Psoas muscle (tissue), 8 donors: ENCODE measurements at places on chromosomes 6 and 20.

DNA sequence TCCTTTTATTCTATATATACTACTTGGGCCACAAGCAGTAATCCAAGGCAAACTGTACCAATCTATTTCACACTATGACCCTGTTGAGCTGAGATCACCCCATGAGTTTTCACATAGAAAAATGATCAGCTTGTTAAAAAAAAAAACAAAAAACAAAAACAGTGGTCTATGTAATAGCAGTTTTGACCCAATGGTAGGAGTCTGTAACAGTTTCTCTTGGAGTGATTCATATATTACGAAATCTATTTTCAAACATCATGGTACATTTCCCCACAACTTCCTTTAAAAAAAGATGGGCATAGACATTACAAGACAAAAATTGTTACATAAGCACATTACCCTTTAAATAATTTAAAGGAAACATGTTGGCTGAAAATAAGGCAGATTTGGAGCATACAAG lies 78.1 kb downstream of the PRSS35 start:
- no peak for DNase-seq

- DNase-seq = no peak
Measured at GRCh38 chr6:146928503-146928902, 275.7 kb upstream of the STXBP5 start.

DNA sequence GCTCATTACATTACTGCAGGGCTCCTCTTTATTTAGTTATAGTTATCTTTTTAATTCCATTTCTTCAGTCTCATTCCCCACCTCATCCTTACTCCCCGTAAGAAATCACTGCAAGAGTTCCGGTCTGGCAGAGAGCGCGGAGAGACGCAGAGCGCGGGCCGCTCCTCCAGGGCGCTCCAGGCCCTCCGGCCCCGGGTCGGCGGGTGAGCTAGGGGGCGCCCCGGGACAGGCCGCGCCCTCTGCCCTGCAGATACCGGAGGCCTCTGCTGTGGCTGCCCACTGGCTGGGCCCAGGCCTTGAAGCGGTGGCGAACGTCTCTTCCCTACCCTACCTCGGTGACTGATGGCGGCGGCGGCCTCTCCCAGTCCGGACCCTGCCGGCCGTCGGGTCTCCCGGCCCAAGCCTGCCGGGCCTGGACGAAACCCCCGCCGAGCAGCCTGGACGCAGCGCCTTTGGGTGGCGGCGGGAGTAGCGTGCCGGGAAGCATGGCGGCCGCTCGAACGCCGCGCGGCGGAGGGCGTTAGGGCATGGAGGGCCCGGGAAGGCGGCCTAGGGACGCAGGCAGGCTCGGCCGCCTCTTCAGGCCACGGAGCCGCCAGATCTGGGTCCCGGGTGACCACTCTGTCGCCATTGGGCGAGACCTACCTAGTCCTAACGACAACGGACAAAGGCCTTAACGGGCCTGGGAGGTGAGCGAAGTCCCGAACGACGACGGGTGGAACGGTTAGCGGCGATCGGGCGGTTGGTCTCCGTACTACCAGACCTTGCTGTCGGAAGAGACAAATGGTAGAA lies 16.4 kb upstream of the HMGN4 start:
- DNase-seq = peak; percentile 89

DNA sequence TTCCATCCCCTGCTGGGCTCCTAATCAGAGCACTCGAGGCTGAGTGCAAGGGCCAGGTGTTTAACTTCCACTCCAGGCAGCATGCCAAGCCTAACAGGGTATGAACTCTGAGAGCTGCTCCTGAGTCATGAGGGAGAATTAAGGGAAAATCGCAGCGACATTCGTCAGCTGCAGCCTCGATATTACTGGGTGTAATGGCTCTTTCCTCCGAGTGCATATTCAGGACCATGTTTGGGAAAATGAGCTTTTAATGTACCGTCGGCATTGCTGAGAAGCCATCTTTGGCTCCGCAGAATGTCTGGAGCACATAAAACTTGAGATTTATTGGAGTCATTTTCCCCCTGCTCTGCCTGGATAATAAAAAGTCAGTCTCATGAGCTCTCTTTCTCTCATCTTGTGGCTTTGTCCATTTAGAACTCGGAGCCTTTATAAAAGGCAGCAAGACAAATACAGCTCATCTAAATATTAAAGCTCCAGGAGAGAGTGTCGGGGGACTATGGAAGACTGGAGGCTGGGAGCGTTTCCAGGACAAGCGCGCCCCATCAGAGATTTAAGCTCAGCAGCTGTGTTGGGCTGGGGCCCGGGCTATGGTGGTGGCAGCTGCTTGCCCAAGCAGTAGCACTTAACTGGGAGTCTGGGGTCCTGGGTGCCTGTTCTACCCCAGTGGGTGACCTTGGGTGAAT lies 103.7 kb downstream of the TOX2 start:
- DNase-seq = no peak

DNA sequence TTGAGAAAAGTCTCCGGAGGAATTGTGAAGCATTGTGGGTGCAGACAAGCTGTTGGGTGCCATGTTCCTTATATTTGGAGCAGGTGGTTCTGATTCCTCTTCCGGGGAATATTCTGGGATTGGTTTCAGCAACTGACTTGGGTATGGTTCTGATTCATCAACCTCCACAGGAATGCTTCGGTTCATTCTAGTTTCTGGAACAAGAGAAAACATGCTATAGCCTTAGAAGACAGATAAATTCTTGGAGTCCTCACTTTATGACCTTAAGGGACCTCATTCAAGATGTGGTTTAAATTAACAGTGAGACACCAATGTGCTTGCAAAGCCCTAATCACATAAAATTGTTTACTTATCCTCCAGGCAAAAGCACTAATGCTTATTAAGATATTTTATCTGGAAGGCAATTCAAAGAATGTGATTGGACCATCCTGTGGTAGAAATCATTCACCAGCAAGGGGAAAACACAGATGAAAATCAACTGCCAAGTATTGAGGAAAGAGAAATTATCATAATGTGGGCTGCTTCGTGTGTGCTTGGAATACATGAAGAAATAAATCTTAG lies 13.7 kb downstream of the TRAF3IP2 start:
- no peak for DNase-seq

DNA sequence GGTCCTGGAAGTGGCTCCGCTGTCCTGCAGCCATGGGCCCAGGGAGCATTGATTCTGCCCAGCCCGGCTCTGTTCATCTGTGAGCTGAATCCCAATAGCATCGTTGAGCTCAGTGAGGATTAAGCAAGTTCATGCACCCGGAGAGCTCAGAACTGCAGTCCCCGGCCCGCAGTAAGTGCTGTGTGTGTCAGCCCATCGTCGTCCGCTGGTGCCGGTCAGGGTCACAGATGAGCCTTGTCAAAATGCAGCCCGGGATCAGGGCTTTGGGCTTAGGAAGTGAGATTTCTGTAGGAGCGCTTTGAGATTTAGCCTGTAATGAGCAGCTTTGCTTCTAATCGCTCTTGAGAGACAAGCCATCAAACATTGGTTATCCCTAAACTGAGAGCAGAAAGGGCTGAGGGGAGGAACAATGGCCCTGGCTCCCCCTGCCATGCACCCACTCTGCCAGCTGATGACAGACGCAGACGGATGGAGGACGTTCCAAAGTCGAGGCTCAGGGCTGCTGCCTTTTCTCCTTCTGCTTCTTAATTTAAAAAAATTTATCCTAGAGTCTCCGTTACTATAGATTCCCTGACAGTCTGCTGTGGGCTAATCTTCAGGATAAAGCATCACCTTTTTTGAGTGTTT lies 25.6 kb upstream of the SULF2 start:
- DNase-seq = no peak

GRCh38 chr6:26330859-26331217 lies 34.2 kb upstream of the BTN3A2 start:
- no peak for DNase-seq

GRCh38 chr6:159887146-159887545 lies 3.6 kb upstream of the MAS1 start:
- no peak for DNase-seq

GRCh38 chr6:74048387-74048786 lies 352.4 kb downstream of the CD109 start:
- DNase-seq = no peak

DNA sequence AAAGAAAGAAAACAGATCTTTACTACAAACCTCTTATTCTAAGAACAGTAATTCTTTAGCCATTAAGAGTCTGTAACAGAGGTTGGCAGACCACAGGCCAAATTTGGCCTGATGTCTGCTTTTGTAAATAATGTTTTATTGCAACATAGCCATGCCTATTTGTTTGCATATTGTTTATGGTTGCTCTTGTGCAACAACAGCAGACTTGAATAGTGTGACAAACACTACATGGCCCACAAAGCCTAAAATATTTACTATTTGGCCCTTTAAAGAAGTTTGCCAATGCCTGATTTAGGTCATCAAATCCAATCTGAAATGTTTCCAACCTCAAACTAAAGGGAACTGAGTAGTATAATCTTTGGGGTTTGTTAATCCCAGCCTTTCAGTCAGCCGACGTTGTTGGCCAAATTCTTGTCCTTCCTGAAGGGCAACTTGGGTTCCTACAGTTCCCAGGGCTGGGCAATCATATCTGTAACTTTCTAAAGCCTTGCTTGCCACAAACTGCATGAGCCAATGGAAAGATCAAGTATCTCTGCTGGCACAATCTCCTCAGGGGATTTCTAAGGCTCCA lies 33.9 kb upstream of the TBC1D20 start:
- DNase-seq = no peak

GRCh38 chr20:64083378-64083803 lies 807 bp downstream of the LKAAEAR1 start:
- peak; percentile 82 for DNase-seq

DNA sequence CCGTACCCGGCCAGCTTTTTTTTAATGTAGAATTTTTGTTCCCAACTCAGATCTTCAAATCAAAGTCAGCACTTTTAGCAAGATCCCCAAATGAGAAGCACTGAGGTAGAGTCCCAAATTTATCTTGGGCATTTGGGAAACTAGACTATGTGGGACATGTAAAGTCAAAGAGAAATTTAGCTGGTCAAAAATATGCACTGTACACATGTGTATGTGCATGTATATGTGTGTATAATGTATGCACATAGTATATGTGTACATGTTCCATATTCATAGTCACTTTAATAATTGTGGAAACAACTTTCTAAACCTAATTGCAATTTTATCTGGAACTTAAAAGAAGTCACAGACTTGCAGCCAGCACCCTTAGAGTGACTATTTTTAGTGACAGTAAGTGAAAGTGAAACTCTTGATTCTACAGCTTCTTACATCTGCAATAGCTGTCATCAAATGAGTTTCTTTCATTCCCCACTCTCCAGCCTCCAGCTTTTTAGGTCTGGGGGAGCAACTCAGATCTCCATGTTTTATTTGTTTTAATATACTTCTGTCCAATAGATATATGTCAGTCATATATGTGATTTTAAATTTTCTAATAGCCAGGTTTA lies 53.6 kb downstream of the CDC40 start:
- DNase-seq = no peak

DNA sequence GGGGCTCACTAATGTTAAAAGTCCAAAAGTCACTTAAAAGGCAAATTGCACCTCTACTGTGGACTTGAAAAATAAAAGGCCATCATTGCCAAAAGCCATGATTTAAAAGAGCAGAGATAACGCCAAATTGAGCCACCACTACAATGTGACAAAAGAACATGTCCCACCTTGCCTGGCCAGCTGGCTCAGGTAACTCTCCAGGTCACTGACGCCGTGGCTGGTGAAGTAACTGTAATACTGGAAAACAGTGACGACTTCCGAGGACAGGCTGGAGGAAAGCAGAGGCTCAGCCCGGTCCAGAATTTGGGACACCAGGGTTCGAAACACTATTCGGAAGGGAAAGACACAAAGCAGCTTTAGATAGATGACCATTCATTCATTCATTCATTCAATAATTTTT lies 29.3 kb upstream of the ARMH2 start:
- DNase-seq = no peak

DNA sequence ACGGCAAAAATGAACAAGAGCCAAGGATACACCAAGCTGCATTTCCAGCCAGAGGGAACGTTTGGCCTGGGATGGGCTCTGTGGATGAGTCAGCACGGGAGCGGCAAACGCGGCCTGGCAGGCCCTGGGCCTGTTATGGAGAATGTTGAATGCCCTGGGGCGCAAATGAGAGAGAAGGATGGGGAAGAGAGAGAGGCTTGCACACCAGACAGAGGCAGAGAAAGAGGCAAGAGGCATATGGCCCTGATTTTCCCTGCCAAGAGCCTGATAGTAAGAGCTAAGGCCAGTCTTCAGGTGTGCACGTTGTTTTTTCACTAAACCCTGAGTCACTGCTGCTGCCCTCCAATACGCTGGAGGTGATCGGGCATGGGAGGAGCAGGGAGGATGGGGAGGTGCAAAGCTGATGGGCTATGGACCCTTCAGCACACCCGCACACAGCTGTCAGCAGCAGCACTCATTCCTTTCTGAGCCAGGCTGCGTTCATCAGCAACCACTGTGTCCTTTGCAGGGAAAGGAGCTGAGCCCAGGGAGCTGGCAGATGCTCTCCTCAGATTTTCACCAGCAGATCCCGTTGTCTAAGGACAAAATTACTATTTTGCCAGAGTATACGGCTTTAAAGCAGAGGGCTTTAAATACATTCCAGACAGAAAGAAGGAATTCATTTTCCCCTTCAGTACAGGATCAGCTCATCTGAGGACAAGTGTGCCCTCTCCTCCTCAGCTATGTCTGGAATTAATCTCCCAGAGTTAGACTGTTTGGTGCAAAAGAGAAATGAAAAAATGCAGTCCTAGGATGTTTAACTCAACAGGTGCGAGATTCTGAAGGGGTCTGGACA lies 61.7 kb upstream of the SLC22A23 start:
- peak; percentile 56 for DNase-seq

- no peak for DNase-seq
Measured at GRCh38 chr6:122180132-122180531, 219.3 kb upstream of the HSF2 start.

DNA sequence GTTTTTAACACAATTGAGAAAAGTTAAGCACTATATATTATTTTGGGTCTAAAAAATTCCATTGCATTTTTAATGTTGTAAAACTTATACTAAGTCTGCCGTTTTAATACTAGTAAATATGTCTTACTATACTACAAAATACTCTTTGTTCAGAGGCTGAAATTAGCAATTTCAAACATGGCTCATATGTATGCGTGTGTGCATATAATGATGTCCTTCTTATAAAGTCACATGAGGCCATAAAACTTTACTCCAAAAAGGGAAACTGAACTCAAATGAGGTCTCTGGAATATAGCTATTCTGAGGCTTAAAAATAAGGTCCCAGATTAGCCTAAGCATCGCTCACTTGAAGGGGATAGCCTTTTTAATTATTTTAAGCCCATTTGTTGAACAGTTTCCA lies 224.0 kb downstream of the MYLK4 start:
- DNase-seq = no peak

- DNase-seq = peak; percentile 75
Measured at GRCh38 chr20:23150304-23151007, 64.3 kb upstream of the CD93 start.

DNA sequence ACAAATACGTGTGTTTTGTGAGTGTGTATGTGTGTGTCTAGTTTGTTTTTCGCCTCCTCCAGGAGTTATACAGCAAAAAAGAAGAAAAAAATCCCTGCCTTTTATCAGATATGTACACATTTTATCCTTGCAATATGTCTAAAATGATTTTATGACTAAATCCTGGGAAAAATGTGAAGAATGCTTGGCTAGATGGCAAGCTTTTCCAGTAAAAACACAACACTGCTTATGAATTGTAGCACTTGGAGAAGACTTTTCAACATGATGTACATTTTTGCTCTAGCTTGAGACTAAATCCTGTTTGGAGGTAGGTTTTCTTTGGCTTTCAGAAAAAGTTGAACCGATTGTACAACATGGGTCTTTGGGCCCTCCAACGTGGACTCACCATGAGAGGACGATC lies 160.2 kb downstream of the GMPR start:
- no peak for DNase-seq

GRCh38 chr20:519999-520398 lies 23.6 kb downstream of the CSNK2A1 start:
- DNase-seq = no peak

GRCh38 chr20:61573415-61574305 lies 321.6 kb downstream of the CDH4 start:
- DNase-seq = no peak

GRCh38 chr6:35170891-35171290 lies 29.8 kb upstream of the TCP11 start:
- DNase-seq = no peak
